Liver (tissue), 10 donors: ENCODE measurements at places on chromosomes 2 and 18.

- no peaks in the 10 kb centered on the region for H3K36me3 ChIP-seq
- no peak for DNase-seq
- H3K27ac ChIP-seq: no peak overlapping the region
- H3K27me3 ChIP-seq: no peaks in the 10 kb centered on the region
Measured at GRCh38 chr2:185833864-185834263, 95.3 kb downstream of the FSIP2 start.

DNA sequence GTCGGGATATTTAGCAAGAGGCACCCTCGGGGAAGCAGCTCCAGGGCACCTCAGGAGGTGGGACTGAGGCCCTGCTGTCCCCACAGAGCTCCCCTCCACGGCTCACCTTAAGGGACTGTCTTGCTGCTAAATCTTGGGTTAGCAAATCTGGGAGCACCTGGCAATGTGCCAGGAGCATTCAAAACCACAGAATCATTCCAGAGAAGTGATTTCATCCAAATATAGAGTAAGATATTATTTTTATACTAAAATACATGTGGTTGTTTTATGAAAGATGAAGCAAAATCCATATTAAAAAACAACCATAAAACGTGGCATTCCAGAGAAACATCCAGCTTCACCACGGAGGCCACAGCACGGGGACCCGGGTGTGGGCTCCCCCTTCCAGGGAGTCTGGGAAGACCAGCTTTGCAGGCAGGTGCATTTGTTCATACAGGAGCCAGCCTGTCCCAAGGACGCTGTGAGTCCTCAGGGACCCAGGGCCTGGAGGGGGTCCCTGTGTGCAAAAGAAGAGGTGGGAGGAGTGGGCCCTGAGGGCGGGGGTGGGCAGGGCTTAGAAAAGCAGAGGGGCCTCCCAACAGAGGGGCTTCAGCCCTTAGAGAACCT lies 16.3 kb downstream of the HS1BP3 start:
- peak overlapping the region; percentile 9 for H3K27ac ChIP-seq
- H3K4me1 ChIP-seq: peaks cover 24% of the 10 kb centered on the region
- H3K27me3 ChIP-seq: no peaks in the 10 kb centered on the region
- DNase-seq: no peak

DNA sequence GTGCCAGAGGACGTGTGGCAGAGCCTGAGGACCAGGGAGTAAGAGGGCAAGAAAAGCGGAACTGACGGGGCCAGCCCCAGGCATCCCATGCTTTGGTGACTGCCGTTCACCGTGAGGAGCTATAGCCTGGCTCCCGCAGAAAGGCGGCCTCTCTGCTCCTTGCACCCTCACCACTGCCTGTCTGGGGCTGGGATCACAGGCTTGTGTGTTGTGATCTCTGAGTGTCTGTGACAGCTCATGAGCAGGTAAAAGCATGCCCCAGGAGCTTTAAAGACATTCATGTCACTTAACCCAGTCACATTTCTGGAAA lies 266.8 kb upstream of the RAB6C start:
- H3K27me3 ChIP-seq: peaks cover 3% of the 10 kb centered on the region
- no peaks in the 10 kb centered on the region for H3K4me1 ChIP-seq
- H3K36me3 ChIP-seq: no peaks in the 10 kb centered on the region
- no peak for DNase-seq
- no peak overlapping the region for H3K4me3 ChIP-seq
- H3K27ac ChIP-seq: no peak overlapping the region

GRCh38 chr2:44957656-44958327 lies 16.3 kb downstream of the SIX3 start:
- H3K27me3 ChIP-seq: peaks cover 5% of the 10 kb centered on the region
- no peaks in the 10 kb centered on the region for H3K36me3 ChIP-seq
- H3K4me3 ChIP-seq: no peak overlapping the region
- H3K27ac ChIP-seq: no peak overlapping the region
- DNase-seq: no peak

- no peak overlapping the region for H3K27ac ChIP-seq
- H3K36me3 ChIP-seq: no peaks in the 10 kb centered on the region
- no peaks in the 10 kb centered on the region for H3K4me1 ChIP-seq
- H3K27me3 ChIP-seq: no peaks in the 10 kb centered on the region
Measured at GRCh38 chr2:150889141-150889540, 372.5 kb downstream of the RBM43 start.

- no peaks in the 10 kb centered on the region for H3K36me3 ChIP-seq
- no peaks in the 10 kb centered on the region for H3K4me1 ChIP-seq
- H3K27me3 ChIP-seq: no peaks in the 10 kb centered on the region
- H3K27ac ChIP-seq: no peak overlapping the region
Measured at GRCh38 chr2:142241016-142241415, 110.2 kb upstream of the LRP1B start.

DNA sequence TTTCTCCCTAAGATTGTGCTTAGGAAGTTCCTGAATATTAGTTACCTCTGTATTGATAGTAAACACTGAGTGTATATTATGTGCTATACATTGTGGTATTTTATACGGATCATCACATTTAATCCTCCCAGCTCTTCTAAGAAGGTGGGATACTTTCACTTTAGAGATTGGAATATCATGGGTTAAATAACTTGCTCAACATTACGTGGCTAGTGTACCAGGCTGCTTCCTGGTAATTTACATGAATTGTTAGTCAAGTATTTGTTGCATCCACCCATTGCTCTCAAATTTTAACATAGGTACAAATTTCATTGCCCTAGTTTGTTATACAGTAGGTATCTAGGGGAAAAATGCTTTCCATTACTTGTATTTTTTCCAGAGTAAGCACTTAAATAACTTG lies 21.4 kb downstream of the FAM98A start:
- H3K36me3 ChIP-seq: no peaks in the 10 kb centered on the region
- no peaks in the 10 kb centered on the region for H3K4me1 ChIP-seq
- H3K27me3 ChIP-seq: no peaks in the 10 kb centered on the region
- H3K4me3 ChIP-seq: no peak overlapping the region

- no peak overlapping the region for H3K27ac ChIP-seq
- no peak overlapping the region for H3K4me3 ChIP-seq
- H3K36me3 ChIP-seq: no peaks in the 10 kb centered on the region
- peaks cover 5% of the 10 kb centered on the region for H3K4me1 ChIP-seq
- DNase-seq: no peak
Measured at GRCh38 chr2:55962915-55963314, 39.3 kb upstream of the EFEMP1 start.

- DNase-seq: no peak
- H3K27me3 ChIP-seq: no peaks in the 10 kb centered on the region
- no peak overlapping the region for H3K27ac ChIP-seq
- H3K4me3 ChIP-seq: no peak overlapping the region
- no peaks in the 10 kb centered on the region for H3K4me1 ChIP-seq
Measured at GRCh38 chr2:84297155-84297554, 161.9 kb downstream of the SUCLG1 start.

DNA sequence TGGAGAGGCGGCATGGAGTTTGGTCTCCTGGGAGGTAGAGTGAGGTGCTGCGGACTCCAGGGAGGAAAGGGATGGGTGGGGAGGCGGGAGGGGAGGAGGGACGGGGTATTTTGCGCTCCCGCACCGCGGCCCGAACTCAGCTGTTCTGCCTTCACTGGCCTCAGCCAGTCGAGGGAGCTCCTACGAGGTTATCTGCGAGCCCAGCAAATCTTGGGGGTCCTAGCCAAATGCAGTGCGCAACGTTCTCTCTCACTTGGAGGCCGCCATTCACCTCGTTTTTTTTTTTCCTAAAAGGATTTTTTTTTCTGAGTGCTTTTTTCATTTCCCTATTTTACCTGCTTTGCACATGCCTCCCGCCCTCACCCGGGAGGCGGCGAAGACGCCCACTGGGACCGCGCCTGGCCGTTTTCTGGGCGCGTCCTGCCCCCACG lies 877 bp upstream of the BCL2L11 start:
- H3K4me3 ChIP-seq: peak overlapping the region; percentile 90
- peak; percentile 47 for DNase-seq
- no peaks in the 10 kb centered on the region for H3K27me3 ChIP-seq
- peak overlapping the region; percentile 70 for H3K27ac ChIP-seq
- H3K36me3 ChIP-seq: peaks cover 2% of the 10 kb centered on the region

DNA sequence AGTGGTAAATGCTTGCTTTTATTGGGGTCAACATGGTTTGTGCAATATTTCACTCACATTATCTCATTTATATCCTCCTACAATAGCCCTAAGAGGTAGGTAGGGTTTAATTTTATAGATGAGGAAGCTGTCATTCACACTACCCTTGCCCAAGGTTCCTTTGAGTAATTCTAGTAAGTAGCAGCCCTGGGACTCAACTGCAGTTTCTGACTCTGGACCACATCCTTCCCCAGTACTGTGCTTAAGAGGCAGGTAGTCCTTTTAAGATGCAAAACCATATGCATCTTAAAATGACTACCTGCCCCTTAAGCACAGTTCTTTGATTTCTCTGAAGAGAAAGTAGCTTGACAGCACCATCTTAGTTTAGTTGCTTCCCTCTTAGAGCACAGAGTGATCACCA lies 15.7 kb upstream of the NT5C1B start:
- H3K36me3 ChIP-seq: no peaks in the 10 kb centered on the region
- DNase-seq: no peak
- no peak overlapping the region for H3K4me3 ChIP-seq
- H3K4me1 ChIP-seq: peaks cover 12% of the 10 kb centered on the region
- no peak overlapping the region for H3K27ac ChIP-seq

GRCh38 chr2:177783835-177784744 lies 288.5 kb downstream of the PDE11A start:
- H3K4me1 ChIP-seq: peaks cover 2% of the 10 kb centered on the region
- H3K27me3 ChIP-seq: no peaks in the 10 kb centered on the region
- H3K4me3 ChIP-seq: no peak overlapping the region
- H3K27ac ChIP-seq: no peak overlapping the region

DNA sequence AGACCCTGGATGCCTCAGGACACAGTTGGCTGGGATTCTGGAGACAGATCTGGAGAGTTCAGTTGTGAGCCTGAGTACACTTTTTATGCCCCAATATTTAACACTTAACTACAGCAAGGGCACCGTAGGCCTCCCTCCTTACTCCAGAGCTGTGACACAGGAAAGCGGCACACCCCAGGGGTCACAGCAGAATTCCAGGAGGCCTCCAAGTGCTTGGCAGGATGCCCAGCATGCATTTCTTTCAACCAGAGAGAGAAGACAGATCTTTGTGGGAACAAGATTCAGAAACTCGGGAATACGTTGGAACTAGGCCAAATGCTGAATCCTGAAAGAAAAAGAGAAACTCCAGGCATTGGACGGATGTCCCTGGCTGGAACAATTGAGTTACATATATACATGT lies 199.2 kb upstream of the NT5C1B start:
- no peak overlapping the region for H3K27ac ChIP-seq
- H3K4me3 ChIP-seq: no peak overlapping the region
- no peak for DNase-seq
- no peaks in the 10 kb centered on the region for H3K4me1 ChIP-seq
- no peaks in the 10 kb centered on the region for H3K27me3 ChIP-seq
- no peaks in the 10 kb centered on the region for H3K36me3 ChIP-seq

DNA sequence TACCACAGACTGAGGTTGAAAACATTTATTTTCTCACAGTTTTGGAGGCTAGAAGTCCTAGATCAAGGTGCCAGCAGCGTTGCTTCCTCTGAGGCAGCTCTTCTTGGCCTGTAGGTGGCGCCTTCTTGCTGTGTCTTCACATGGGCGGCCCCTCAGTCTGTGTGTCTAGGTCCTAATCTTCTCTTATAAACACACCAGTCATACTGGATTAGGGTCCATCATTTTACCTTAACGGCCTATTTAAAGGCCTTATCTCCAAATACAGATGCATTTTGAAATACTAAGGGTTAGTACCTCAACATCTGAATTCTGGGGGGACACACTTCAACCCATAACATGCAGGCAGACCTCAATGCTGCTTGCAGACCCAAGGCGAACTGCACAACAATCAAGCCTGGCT lies 4.4 kb upstream of the RMC1 start:
- no peaks in the 10 kb centered on the region for H3K36me3 ChIP-seq
- no peaks in the 10 kb centered on the region for H3K27me3 ChIP-seq
- no peak overlapping the region for H3K4me3 ChIP-seq

DNA sequence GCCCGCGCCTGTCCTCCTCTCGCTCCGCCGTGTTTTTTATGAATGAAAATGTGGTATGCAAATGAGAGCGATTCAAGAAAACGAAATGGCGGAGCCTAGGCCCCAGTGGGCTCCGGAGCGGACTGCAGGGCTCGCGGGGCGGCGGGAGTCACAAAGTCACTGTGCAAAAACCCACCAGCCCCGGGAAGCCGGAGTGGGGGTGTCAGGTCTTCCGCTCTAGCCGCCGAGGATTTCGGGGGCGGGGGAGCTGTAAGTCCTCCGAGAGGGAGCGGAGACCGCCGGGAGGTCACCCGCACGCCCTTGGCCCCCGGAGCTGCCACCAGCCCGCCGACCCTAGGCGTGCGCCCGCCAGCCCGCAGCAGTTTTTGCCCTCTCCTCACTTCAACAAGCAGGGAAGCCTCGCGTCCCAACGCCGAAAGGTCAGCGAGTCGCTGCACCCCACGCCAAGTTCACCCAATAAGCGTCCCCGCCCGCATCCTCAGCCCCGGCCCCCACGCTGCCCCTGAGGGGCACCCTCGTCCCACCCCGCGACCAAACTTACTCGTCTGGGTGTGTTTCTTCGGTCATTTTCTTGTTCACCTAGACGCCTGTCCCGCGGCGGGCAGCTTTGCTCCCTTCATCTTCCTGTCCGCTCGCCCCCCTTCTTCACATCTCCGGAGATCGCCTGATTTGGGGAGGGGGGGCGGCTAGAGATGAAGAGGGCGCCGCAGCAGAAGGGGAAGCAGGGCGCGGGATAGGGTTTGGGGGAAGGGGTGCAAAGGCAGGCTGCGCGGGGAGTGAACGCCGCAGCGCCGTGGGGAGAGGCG lies 775 bp downstream of the SPRED2 start:
- H3K4me1 ChIP-seq: peaks cover 6% of the 10 kb centered on the region
- H3K4me3 ChIP-seq: peak overlapping the region; percentile 87
- H3K36me3 ChIP-seq: no peaks in the 10 kb centered on the region
- no peaks in the 10 kb centered on the region for H3K27me3 ChIP-seq
- H3K27ac ChIP-seq: peak overlapping the region; percentile 98

- DNase-seq: no peak
- H3K27me3 ChIP-seq: no peaks in the 10 kb centered on the region
- no peaks in the 10 kb centered on the region for H3K4me1 ChIP-seq
- H3K27ac ChIP-seq: no peak overlapping the region
Measured at GRCh38 chr2:239365782-239366435, 34.9 kb downstream of the HDAC4 start.

GRCh38 chr18:24397131-24397693 lies 412 bp downstream of the OSBPL1A start:
- no peaks in the 10 kb centered on the region for H3K27me3 ChIP-seq
- peaks cover 13% of the 10 kb centered on the region for H3K4me1 ChIP-seq
- no peak for DNase-seq
- peak overlapping the region; percentile 73 for H3K4me3 ChIP-seq
- peak overlapping the region; percentile 59 for H3K27ac ChIP-seq

DNA sequence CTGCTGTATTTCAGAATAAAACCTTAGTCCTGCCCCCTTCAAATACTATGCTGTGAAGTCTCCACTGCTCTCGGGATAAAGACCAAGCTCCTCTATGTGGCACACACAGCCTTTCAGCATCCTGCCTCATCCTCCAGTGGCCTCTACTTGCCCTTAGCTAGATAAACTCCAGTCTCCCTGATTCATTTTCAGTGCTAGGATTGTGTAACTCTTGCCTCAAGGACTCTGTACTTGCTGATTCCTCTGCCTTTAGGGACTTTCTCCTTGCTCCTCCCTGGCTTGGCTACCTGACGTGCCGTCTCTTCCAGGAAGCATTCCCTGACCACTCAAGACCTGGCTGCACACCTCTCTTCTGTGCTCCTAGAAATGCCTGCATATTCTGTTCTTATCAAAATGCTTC lies 416.7 kb downstream of the MTX2 start:
- H3K4me1 ChIP-seq: no peaks in the 10 kb centered on the region
- no peaks in the 10 kb centered on the region for H3K36me3 ChIP-seq
- DNase-seq: no peak
- H3K27me3 ChIP-seq: no peaks in the 10 kb centered on the region
- H3K4me3 ChIP-seq: no peak overlapping the region
- H3K27ac ChIP-seq: no peak overlapping the region

- H3K27ac ChIP-seq: no peak overlapping the region
- no peaks in the 10 kb centered on the region for H3K27me3 ChIP-seq
- no peak for DNase-seq
- H3K4me3 ChIP-seq: no peak overlapping the region
- H3K36me3 ChIP-seq: no peaks in the 10 kb centered on the region
- H3K4me1 ChIP-seq: no peaks in the 10 kb centered on the region
Measured at GRCh38 chr18:3528231-3528630, 78.3 kb downstream of the TGIF1 start.
